Activated B cell treated with CpG ODN at 0.5 μM for 24 hours (primary cell): ENCODE measurements at places on chromosomes 6 and 20.

DNA sequence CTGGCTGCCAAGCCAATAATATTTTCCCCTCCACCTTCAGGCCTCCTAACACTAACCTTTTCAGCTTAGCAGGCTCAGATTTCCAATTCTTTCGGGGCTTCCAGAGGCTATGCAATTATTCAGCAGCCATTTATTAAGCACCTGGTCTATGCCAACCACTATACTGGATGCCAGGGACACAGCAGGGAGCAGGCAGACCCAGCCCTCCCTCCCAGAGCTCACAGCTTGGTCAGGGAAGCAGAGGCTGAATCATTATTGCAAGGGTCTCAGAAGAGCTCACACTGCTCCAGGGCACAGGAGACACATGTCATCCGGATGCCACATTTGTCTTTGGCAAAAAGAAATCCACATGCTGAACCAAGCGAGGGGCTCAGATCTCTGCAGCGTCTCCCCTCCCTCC lies 1.3 kb downstream of the BPIFB1 start:
- no peaks in the 10 kb centered on the region for H3K36me3 ChIP-seq
- no peak overlapping the region for H3K4me3 ChIP-seq
- DNase-seq: no peak
- H3K4me1 ChIP-seq: no peaks in the 10 kb centered on the region

- DNase-seq: no peak
- H3K27ac ChIP-seq: no peak overlapping the region
- peaks cover 83% of the 10 kb centered on the region for H3K36me3 ChIP-seq
- H3K27me3 ChIP-seq: no peaks in the 10 kb centered on the region
- H3K4me1 ChIP-seq: no peaks in the 10 kb centered on the region
These were observed 157.7 kb downstream of the PREX1 start for GRCh38 chr20:48669946-48670605.

DNA sequence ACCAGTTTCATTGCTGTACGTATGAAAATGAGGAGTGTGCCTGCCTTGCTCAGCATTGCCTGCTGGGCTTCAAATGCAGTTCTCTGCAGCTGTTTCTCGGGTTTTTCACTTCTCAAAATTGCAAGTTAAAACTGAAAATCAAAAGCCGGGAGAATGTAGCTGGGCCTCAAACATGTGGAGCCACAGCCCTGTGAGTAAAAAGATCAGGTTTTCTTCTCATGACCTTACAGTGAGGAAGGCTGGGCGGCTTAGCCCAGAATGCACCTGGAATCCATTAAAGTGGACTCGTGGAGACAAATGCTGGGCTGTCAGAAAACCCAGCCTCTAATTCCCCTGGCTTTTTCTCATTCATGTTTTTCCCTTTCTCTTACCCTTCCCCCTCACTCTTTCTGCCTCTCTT lies 34.4 kb downstream of the DSE start:
- no peak for DNase-seq
- H3K36me3 ChIP-seq: peaks cover 2% of the 10 kb centered on the region
- peaks cover 59% of the 10 kb centered on the region for H3K4me1 ChIP-seq
- peak overlapping the region; percentile 92 for H3K27ac ChIP-seq
- peak overlapping the region; percentile 67 for H3K4me3 ChIP-seq

DNA sequence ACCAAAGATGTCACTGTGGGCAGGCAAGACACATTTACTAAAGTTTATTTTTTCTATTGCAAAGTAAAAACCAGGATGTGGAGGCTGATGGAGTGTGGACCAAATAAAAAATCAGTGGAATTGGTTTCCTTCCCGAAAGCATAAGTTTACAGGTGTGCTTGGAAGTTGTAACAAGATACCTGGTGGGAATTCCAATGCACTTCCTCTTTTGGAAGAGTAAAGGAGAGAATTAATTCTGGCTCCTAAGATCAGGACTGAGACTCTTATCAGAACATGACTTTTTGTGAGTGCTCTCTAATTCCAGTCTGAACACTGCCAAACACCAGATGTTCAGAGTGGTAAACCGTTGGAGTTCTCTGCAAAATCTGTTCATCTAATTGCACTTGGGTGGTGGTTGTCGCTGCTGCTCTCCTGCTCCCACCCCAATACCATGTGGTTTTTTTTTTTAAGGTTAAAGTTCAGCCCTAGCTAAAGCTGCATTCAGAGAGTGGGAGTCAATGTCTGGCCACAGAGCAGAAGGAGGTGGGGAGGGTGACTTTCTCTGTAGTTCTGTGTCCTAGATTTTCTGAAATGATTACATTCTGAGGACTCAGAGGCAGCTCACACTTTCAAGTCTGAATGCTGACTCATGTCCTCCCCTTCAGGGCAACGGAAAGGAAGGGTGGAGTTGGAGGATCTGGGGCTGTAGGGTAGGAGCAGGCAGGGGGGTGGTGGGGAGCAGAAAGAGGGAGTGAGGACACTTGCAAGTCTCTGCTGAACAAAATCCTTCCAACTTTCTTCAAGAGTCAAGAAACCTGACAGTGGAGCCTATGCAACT lies 275.8 kb upstream of the PRDM1 start:
- no peak overlapping the region for H3K4me3 ChIP-seq
- DNase-seq: no peak
- H3K27me3 ChIP-seq: no peaks in the 10 kb centered on the region
- H3K4me1 ChIP-seq: no peaks in the 10 kb centered on the region
- no peak overlapping the region for H3K27ac ChIP-seq
- no peaks in the 10 kb centered on the region for H3K36me3 ChIP-seq

DNA sequence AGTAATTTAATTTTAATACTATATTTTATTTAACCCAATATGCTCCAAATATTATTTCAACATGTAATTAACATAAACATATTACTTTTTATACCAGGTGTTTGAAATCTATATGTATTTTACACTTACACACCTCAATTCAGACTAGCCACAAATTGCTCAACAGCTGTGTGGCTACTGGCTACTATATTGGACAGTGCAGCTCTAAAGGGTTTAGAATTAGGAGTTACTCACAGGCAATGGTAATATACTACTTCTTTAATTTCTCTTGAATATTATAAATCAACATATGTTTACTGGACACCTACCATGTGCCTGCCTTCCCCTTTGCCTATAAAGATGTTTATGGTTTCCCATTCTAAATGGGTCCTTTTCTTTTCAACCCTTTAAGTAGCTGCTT lies 2.3 kb downstream of the MTRF1L start:
- H3K36me3 ChIP-seq: peaks cover 48% of the 10 kb centered on the region
- H3K4me3 ChIP-seq: no peak overlapping the region
- H3K4me1 ChIP-seq: peaks cover 54% of the 10 kb centered on the region
- H3K27me3 ChIP-seq: no peaks in the 10 kb centered on the region
- no peak for DNase-seq

- H3K4me3 ChIP-seq: peak overlapping the region; percentile 66
- H3K27me3 ChIP-seq: no peaks in the 10 kb centered on the region
- peak; percentile 53 for DNase-seq
- peaks cover 60% of the 10 kb centered on the region for H3K4me1 ChIP-seq
These were observed 2.0 kb downstream of the SMIM29 start for GRCh38 chr6:34246563-34247391.

GRCh38 chr6:157527471-157527907 lies 146.5 kb downstream of the ZDHHC14 start:
- peaks cover 46% of the 10 kb centered on the region for H3K4me1 ChIP-seq
- peak overlapping the region; percentile 38 for H3K4me3 ChIP-seq
- no peak for DNase-seq
- no peaks in the 10 kb centered on the region for H3K36me3 ChIP-seq

GRCh38 chr20:59829786-59830664 lies 103.4 kb downstream of the SYCP2 start:
- DNase-seq: no peak
- no peak overlapping the region for H3K4me3 ChIP-seq
- no peaks in the 10 kb centered on the region for H3K4me1 ChIP-seq
- no peak overlapping the region for H3K27ac ChIP-seq

DNA sequence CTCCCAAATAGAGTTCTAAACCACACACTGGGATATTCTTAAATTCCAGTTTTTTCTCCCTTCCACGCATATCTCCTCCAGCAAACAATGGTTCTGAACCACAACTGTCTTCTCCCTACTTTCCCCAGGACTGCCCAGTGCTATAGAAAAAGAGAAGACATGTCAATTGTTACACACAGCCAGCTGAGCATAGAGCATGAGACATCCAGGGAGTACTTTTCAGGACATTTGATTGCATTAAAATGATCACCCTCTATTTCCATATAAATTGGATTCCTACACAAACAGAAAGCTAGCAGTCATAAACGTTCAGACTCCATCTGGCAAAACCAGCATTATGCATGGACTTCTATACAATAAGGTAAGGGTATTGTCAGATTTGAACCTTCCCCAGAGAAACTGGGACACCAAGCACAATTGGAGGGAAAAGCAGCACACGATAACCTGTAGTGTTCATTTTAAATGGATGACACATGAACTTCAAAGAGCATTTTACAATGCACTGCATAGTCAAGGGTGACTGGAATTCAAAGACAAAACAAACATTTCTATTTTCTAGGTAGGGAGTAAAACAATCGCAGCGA lies 93.1 kb upstream of the HEY2 start:
- no peak for DNase-seq
- H3K27me3 ChIP-seq: peaks cover 10% of the 10 kb centered on the region
- H3K27ac ChIP-seq: no peak overlapping the region

DNA sequence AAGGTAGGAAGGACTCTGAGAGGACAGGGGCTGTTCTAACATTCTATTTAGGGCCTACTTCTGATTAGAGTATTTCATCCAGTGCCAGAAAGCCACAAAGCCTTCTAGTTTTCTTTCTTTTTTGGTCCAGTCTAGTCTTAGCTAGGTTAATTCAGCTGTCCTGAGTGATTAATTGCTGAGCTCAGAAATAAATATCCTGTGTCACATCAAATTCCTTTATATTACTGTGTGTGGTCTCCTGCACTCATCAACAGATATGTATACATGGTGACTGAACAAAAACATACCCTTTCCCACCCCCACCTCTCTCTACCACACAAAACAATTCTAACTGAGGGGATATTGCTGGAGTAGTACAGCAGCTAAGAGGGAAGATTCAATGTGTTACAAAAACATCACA lies 601.5 kb upstream of the NRSN1 start:
- H3K36me3 ChIP-seq: no peaks in the 10 kb centered on the region
- DNase-seq: no peak
- no peak overlapping the region for H3K27ac ChIP-seq
- no peaks in the 10 kb centered on the region for H3K4me1 ChIP-seq

DNA sequence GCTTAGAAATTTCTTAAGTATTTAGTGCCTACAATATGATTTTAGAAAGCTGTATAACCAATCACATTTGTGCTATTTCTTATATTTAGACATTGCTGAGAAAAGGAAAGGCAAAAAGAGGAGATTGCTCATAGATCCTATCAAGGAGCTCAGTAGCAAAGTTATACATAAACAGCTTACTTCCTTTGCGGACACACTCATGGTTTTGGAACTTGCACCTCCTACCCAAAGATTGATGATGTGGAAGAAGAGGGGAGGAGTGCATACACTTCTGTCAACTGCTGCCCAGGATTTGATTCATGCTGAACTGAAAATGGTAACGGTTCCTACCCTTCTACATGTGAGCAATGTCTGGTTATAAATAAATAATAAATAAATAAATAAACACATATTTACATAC lies 16.7 kb downstream of the RAD21L1 start:
- no peaks in the 10 kb centered on the region for H3K4me1 ChIP-seq
- peaks cover 18% of the 10 kb centered on the region for H3K27me3 ChIP-seq
- no peak overlapping the region for H3K27ac ChIP-seq
- H3K4me3 ChIP-seq: no peak overlapping the region

- H3K27ac ChIP-seq: no peak overlapping the region
- H3K4me1 ChIP-seq: no peaks in the 10 kb centered on the region
- DNase-seq: no peak
- H3K27me3 ChIP-seq: no peaks in the 10 kb centered on the region
These were observed 160.9 kb upstream of the AFDN start for GRCh38 chr6:167665698-167666330.

DNA sequence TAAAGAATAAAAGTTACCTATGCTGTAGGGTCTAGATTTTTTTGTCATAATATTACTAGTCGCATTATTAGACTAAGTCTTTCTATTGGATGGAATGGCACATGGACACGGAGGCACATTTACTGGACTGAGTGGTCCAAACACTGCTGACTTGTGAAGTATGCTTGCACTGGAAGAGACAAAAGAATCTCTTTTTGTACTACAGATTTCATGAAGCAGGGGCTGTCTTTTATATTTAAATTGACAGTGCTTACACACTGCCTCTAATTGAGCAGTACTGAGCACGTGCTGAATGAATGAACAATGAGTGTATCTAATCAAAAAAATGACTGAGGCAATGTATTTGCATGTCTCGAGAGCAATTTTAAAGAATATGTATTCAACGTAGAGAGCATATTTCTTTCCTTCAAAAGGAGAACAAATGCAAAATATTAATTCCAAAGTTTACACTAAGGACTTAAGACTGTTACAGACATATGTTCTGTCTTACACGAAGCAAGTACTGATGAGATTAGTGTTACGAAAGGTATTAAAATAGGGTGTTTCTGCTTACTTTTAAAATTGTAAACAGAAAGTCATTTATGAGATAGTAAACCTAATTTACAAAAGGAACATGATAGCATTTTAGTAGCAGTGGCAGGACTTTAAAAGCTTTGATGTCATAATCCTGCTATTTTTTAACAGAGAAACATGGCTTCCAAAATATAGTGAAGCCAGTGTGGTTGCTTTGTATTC lies 8.3 kb downstream of the ELOVL2 start:
- H3K36me3 ChIP-seq: no peaks in the 10 kb centered on the region
- peaks cover 38% of the 10 kb centered on the region for H3K27me3 ChIP-seq
- H3K27ac ChIP-seq: no peak overlapping the region
- H3K4me3 ChIP-seq: no peak overlapping the region
- no peak for DNase-seq

DNA sequence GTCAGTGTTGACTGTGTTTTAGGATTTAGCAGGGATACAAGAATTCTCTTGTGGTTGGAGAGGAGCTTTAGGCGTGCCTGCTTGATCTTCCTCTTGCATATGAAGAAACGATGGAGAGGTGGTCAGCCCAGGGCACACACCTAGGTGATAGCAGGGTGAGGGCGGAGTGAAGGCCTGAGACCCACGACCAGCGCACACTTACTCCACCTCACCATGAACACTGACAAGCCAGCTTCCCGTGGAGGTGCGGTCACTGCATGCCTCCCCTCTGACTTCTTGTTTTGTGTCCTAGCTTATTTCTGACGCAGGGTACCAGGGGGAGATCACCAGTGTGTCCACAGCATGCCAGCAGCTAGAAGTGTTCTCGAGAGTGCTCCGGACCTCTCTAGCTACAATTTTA lies 8.1 kb downstream of the NELFCD start:
- H3K36me3 ChIP-seq: peaks cover 82% of the 10 kb centered on the region
- H3K27ac ChIP-seq: peak overlapping the region; percentile 35
- peaks cover 27% of the 10 kb centered on the region for H3K4me1 ChIP-seq
- H3K27me3 ChIP-seq: no peaks in the 10 kb centered on the region

DNA sequence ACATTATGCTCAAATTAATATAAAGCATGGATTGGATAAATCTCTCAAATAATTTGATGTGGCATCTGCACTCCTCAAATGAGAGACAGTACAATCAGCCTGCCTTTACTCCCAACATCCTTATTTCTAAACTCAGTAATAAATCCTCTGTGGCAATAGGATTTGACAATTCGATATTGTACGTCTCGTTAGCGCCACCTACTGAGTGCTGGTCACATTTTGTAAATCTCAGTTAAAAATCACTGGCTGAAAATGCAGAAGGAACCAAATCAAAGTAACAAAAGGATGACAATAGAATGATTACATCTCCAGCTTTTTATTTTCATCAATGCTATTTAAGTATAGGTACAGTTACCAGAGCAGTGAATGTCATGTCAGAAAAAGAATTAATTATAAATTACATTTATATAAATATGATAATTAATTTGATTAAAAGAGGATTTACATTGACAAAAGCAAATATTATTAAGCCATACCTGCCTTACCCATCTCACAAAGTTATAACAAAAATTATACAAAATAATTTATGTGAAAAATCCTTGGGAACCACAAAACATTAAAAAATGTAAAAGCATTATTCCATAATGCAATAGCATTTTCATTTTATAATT lies 20.2 kb upstream of the GJE1 start:
- peaks cover 2% of the 10 kb centered on the region for H3K27me3 ChIP-seq
- no peak for DNase-seq
- H3K4me3 ChIP-seq: no peak overlapping the region
- H3K27ac ChIP-seq: no peak overlapping the region
- H3K36me3 ChIP-seq: no peaks in the 10 kb centered on the region
